ENCODE measurements at places on chromosomes 6 and 20.
A peak's percentile ranks its signal among the peaks of the same experiment; 100 is the strongest.

DNA sequence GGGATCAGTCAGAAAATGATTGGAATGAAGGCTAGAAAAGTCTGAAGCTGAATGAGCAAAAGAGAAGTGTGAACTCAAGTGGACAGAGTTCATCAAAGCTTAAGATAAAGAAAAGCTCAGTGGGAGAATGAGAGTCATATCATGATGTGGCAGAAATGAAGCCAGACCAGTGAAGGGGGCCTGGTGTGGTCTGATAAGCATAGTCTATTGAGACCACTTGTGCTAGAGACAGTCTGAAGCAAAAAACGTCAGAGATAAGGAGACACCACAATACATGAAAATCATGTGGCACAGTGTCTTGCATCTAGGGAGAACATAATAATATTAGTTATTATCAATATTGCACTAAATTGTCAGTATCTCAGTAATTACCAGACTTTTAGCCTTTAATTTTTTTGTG lies 601.5 kb downstream of the UTRN start:
- no peak for DNase-seq

- no peak for DNase-seq
These were observed 269.9 kb downstream of the BCKDHB start for GRCh38 chr6:80376411-80376810.

DNA sequence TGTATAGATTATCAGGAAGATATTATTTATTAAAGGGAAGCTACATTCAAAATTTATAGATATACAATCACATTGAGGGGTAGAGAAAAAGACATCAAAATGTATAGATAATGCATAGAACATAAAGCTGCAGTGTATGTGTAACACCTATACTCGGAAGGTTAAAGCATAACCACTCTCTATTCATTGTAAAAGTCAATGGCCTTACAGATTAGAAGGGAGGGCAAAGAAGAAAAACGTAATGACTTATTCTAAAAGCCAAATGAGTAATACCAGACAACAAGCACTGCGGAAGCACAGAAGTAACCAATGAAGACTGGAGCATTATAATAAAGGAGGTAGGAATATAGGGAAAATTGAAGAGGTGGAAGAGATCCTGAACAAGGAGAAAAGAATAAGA lies 11.3 kb downstream of the HBS1L start:
- DNase-seq: no peak

- peak; percentile 19 for DNase-seq
These were observed 35.0 kb downstream of the FOXF2 start for GRCh38 chr6:1424306-1424927.

GRCh38 chr20:49045440-49046086 lies 549 bp upstream of the CSE1L start:
- DNase-seq: no peak

DNA sequence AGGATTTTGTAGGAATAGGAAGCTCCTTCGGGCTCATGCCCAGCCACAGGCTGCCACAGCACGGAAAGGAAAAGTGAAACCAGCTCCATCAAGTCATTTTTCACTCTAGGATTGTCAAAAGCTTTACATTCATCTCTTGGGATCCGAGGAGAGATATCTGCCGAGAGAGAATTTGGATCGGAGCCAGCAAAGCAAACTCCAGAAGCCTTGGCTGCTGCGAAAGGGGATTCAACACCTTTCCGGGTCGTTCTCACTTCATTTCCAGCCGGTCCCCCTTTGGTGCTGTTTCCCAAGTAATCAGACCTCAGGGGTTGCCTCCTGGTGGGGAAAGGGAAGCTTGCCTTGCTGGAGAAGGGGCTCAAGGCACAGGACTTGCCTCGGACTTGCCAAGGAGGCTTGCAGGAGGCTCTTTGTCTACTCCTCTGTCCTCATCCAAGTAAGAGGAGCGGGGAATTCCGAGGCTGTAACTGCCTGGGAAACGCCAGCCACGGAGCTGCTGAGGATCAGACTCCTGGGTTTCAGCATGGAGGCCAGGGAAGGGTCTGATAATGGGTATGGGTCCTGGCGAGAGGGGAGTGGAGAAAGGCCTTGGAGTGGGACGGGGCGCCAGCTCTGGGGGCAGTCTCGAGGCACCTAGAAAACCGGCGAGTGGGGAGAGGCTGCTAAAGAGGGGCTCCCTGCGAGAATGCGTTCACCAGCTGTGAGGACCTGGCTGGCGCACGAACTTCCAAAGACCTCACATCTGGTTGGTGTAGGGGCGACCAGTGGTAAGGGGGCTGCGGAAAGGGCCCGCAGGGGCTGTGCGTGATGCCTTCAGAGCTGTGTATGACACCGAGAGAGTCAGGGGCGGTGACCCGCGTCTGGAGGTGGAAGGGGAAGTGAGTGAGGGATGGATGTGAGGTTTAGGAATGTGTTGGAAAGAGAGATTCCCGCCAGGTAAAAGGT lies 702 bp downstream of the ETV7 start:
- DNase-seq: peak; percentile 27

DNA sequence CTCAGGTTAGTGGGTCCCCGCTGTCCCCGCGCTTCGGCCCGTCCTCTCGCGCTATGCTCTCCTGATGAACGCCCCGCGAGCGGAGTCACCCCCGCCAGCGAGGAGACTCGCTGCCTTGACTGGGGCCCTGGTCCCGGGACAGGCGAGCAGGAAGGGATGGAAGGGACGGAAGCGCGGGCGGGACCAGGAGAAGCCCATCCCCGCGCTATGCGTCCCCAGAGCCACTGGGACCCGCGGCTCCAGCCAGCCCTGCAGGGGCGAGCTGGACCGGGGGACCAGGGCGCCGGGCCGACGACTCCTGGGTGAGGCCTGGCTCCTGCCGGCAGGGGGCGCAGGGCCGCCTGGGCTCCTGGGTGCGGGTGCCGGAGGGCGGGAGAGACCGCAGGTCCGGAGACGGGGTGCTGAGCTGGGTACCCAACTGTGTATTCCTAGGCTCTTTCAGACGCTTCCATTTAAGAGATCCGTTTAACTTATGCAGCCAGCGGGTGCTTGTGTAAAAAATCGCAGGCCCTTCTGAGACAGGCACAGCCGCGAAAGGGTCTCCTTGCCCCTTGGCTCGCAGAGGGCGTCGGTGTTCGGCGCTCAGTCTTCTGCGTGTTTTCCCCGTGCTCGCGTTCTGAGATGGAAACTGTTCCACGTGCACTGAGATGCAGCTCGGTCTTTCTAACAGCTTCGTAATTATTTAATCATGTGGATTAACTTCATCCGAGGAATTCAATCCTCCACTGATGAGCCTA lies 580 bp upstream of the SYCP2 start:
- DNase-seq: peak; percentile 82

DNA sequence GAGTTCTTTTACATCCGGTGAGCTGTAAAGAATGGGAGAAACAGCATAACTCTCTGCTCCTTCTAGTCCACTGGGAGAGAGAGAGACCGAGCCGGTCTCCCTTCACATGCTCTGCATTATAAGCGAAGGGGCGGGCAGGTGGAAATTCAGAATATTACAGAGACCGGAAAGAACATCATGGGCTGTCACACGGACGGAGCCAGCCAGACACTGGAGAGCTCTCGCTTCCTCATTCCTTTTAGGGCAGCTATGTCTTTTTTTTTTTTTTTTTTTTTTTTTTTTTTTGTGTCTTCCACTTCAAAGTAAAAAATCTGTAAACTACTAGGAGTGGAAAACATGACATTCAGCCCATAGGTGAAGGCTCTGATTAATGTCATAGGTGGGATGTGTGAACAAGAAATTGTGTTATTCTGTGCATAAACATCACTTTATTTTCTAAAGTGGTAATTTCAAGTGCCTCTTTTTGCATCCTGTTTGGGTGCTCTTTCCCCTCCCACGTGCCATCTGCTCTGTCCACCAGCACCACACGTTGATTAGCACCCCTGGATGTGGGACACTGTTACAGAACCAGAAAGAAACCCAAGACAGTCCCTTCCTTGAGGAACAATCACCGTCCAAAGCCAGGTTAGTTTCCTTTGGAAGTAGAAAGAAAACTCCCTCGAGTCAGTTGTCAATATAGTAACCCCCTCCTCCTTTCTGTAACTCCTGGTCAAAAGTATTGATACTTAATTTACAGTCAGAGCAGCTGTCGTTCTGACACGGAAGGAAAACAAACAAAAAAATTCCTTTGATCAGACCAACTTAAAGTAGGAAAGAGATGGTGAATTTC lies at the start of gene TAGAP:
Gene TAGAP, minus strand, starts transcription at position 93 of the 829 bp plus-strand sequence. CDS start 845 bp downstream, outside the sequence.
- DNase-seq: peak; percentile 87

DNA sequence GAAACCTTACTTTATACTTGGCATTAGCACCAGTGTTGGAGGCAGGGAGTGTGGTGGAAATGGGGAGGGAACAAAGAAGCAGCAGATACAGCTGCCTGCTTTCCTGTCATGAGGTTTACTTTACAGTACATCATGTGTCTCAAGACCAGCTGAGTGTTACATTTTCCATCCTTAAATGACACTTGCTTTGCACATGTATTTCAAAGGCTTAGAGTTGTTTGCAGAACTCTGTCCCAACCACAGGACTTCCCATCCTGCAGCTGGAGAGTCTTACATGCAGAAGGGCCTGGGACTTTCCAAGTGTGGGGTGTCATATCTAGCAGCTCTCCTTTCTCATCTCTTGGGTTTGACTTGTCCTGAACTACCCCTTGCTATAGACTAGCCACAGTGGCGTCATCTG lies 395.9 kb downstream of the DHX35 start:
- no peak for DNase-seq

- no peak for DNase-seq
These were observed 130.1 kb upstream of the NEDD9 start for GRCh38 chr6:11362564-11362963.
